ENCODE measurements at places on chromosomes 7 and 10.

GRCh38 chr7:28808796-28809533 lies 149.2 kb downstream of the TRIL start:
- DNase-seq, result peak; percentile 46

- no peak for DNase-seq
These were observed 171.5 kb upstream of the GRB10 start for GRCh38 chr7:50954245-50954644.

DNA sequence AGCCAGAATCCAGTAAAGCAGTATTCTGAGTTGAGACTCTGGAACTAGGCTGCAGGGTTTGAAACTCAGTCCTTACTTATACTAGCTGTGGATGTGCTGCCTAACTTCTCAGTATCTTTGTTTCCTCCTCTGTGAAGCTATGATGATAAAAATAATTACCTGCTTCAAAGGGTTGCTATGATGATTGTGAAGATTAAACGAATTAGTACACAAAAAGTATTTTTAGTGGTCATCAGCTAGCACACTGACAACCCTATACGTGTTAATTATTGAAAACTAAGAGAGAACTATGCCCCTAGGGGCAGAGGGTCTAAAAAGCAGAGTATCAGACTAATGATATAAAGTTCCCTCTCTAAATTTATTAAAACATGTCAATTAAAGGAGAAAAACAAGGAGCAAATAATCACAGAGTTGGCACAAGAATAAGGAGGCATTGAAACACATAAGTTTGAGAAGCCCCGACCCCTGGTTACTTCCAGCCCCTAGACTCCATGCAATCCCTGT lies 34.4 kb upstream of the ADD3 start:
- no peak for DNase-seq

GRCh38 chr10:21417172-21417712 lies 108.2 kb downstream of the SKIDA1 start:
- no peak for DNase-seq

DNA sequence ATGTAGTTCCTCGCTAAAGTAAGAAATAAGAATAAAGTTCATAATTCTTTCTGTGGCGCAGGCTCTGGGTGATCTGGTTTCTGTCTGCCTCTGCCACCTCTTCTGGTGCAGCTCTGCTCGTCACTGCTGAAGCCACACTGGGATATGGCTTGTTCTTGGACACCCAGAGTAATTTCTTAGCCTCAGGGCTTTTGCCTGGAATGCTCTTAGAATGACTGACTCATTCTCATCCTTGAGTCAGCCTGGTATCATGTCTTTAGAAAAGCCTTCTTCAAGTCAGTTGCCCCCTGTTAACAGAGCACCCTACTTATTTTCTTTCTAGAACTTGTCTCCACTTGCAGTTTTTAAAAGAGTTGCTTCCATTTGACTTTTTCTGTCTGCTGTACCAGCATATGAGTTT lies 2.0 kb downstream of the ZSCAN25 start:
- DNase-seq, result peak; percentile 72

- peak; percentile 55 for DNase-seq
These were observed 38.1 kb downstream of the CFAP46 start for GRCh38 chr10:132904181-132904813.

DNA sequence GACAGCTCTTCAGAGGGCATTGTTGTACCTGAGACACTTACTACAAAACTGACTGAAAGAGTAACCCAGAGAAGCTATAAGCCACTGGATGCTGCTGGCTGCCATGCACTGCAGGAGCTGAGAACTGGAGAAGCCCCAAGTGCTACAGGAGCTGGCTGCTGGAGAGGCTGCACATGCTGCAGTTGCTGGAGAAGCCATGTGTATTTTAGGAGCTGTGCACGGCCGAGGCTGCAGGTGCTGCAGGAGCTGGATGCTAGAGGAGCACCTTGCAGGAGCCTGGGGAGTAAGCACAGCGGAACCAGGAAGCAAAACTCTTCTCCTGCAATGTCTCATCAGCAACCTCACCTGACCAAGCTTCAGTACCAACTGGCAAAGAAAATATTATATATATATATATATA lies 45.5 kb downstream of the STEAP1B start:
- DNase-seq, result no peak

- no peak for DNase-seq
These were observed 83.2 kb upstream of the SFMBT2 start for GRCh38 chr10:7493996-7494395.

DNA sequence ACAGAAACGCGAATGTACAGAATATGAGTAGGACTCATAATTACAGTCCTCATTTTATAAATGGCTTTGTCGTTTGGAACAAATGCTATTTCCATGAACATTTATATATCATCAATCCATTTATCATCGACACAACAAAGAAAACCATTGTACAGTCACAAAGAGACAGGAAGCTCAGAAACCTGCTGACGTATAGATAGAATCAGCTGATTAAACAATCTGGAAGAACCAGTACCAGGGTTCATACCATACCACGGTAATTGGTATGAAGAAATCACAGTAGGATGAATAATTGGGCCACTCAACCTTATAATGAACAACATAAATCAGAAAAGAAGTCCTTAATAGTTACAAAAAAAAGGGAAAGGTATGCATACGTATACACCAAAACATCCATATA lies 295.0 kb downstream of the PARD3 start:
- DNase-seq, result no peak

DNA sequence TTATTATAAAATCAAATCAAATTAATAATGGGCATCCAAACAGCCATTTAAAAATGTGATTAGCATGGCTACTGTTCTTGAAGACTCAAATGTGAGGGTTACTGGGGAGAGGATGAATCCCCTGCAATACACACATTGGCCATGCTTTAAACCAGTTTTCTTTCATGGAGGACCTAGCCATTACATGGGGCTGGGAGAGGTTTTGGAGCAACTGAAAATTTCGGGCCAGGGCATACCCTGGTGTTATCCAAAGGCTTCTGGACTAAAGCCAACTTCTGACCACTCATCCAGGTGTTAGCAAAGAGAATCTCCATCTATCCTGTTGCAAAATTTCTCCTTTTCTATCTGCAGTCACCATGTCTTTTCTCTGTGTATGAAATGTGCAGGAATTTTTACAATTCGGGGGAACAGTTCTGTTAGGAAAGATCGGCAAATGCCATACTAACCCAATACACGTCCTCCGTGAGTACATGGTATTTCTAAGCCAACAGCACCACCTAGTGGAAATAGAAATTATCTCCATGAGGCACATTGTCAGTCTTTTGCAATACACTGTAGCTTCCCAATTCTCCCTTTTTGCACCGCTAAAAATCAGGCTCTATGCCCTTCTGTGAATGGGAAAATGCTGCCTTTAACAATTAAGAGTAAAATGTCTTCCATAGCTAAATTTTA lies 47.0 kb upstream of the ZNF107 start:
- peak; percentile 64 for DNase-seq

- no peak for DNase-seq
These were observed 74.5 kb downstream of the DIP2C start for GRCh38 chr10:614790-615582.

DNA sequence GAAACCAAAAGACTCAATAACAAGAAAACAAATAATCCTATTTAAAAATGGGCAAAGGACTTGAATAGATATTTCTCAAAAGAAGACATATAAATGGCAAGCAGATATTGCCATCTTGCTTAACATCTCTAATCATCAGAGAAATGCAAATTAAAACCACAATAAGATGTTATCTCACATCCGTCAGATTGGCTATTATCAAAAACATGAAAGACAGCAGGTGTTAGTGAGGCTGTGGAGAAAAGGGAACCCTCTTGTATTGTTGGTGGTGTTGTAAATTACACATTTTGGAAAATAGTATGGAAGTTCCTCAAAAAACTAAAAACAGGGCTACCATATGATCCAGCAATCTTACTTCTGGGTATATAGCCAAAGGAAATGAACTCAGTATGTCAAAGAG lies 25.7 kb downstream of the OPALIN start:
- DNase-seq, result no peak

Measured in kidney tubule cell (primary cell).